ENCODE measurements at places on chromosomes 7 and 10. TPM values are rescaled to one million over a fixed set of nuclear protein-coding genes. Genes with fewer than 3 reads are reported as not detected.

ADAM8 gene
- 21.4 TPM for total RNA-seq

FGL2 gene
- 77.9 TPM for total RNA-seq

CALCR gene
- not detected for total RNA-seq

ECHS1 gene
- 68.0 TPM for total RNA-seq

HKDC1 gene
- total RNA-seq: not detected

PRSS58 gene
- total RNA-seq: not detected

PWWP2B gene
- total RNA-seq: 24.4 TPM

TMEM140 gene
- total RNA-seq: 26.9 TPM

DNA sequence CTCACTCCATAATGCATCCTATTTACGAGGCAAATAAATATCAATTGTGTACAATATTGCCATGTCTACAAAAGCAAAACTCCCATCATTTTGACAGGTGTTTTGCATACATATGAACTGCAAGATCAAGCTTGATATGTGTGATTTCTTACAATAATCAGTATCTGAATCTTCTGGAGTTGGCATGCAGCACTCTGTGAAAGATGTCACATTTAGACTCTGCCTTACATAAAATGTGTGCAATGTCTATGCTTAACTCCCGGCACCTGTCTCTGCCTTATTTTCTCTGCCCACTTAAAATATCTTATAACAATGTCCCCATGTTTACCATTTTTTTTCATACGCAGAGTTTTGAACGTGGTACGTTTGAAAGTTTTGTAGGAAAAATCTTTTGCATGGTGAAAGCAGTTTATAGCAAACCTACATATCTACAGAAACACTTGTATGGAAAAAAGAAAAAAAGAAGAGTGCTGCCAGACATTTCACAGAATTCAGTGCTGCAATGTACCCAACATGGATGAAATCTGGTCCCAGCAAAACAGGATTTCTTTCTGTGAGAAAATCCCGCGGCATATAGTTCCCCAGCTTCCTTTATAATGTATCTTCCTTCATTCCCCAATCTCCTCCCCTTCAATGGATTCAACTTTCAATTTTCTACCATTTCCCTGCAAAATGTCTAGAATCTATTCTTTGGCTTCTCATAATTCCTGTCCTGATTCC, 114.1 kb upstream of the NRP1 start:
- no peak overlapping the region for H3K4me3 ChIP-seq
- H3K36me3 ChIP-seq: no peaks in the 10 kb centered on the region
- no peak for DNase-seq
- no peaks in the 10 kb centered on the region for H3K27me3 ChIP-seq

- H3K4me1 ChIP-seq: no peaks in the 10 kb centered on the region
- H3K27me3 ChIP-seq: no peaks in the 10 kb centered on the region
- H3K27ac ChIP-seq: no peak overlapping the region
- no peak for DNase-seq
- H3K36me3 ChIP-seq: no peaks in the 10 kb centered on the region
- no peak overlapping the region for H3K4me3 ChIP-seq
Observed at GRCh38 chr7:78191475-78192079, 393.0 kb downstream of the PHTF2 start.

- H3K27me3 ChIP-seq: no peaks in the 10 kb centered on the region
- H3K4me3 ChIP-seq: no peak overlapping the region
- no peaks in the 10 kb centered on the region for H3K4me1 ChIP-seq
Observed at GRCh38 chr10:33780961-33781360, 446.5 kb upstream of the NRP1 start.

- peaks cover 5% of the 10 kb centered on the region for H3K4me1 ChIP-seq
- peaks cover 59% of the 10 kb centered on the region for H3K36me3 ChIP-seq
- H3K27me3 ChIP-seq: no peaks in the 10 kb centered on the region
- H3K4me3 ChIP-seq: no peak overlapping the region
Observed at GRCh38 chr7:4781366-4782069, 6.1 kb downstream of the AP5Z1 start.

- H3K27ac ChIP-seq: peak overlapping the region; percentile 68
- no peaks in the 10 kb centered on the region for H3K27me3 ChIP-seq
- H3K4me1 ChIP-seq: peaks cover 5% of the 10 kb centered on the region
- H3K36me3 ChIP-seq: no peaks in the 10 kb centered on the region
Observed at GRCh38 chr10:4067531-4067930, 282.5 kb upstream of the KLF6 start.

GRCh38 chr7:54546081-54546985, 4.2 kb downstream of the VSTM2A start:
- peaks cover 5% of the 10 kb centered on the region for H3K27me3 ChIP-seq
- no peaks in the 10 kb centered on the region for H3K36me3 ChIP-seq
- DNase-seq: no peak
- H3K4me1 ChIP-seq: no peaks in the 10 kb centered on the region

DNA sequence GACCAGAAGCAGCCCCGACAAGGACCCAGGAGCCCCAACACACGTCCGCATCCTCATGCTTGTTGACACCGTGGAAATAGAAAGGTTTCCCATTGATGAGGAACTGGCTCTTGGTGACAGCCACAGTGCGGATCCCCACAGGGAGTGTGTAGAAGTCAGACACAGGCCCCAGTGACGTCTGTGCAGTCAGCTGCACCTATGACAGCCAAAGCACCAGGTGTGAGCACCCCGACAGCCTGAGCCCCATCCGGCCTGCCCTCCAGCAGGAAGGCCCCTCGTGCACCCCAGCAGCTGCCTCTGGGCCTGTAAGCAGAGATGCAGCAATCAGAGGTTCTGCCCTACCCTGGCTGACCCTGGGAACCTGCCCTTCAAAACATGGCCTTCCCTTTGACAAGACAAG, 7.1 kb downstream of the GUSB start:
- no peaks in the 10 kb centered on the region for H3K4me1 ChIP-seq
- no peak for DNase-seq
- no peaks in the 10 kb centered on the region for H3K27me3 ChIP-seq
- H3K27ac ChIP-seq: no peak overlapping the region
